Ascending aorta (tissue), 2 donors: ENCODE measurements at places on chromosomes 2 and 18.
A peak's percentile ranks its signal among the peaks of the same experiment; 100 is the strongest.

- peak; percentile 60 for DNase-seq
Measured at GRCh38 chr2:233385489-233386044, 31.3 kb downstream of the DGKD start.

DNA sequence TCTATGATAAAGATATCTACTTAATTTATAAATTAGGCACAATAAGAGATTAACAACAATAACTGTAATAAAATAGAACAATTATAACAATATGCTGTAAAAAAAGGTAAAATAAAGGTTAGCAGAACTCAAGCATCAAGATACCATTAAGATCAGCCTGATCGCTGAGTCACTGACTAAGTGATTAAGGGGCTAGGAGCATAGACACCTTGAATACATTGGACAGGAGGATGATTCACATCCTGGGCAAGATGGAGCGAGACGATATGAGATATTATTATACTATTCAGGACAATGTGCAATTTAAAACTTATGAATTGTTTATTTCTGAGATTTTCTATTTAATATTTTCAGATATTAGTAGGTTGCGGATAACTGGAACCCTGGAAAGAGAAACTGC is 1277.8 kb upstream of the ZEB2 start:
- no peak for DNase-seq

DNA sequence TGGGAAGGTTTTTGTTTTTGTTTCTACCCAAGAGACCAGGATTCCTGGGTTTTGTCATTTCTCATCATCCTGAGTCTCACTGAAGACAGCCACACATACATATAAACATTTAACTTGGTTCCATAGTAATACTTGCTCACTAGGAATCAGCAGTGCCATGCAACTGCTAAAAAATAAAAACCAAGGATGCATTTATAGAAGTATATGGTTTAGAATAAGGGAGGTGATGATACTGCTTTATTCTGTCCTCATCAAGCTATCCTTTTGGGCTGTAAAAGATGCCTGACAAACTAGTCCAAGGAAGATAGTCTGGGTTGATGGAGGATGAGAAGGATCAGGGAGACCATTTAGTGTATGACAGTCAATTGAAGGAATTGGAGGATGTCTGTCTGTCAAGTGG is 740 bp downstream of the SPATA3 start:
- DNase-seq = no peak

GRCh38 chr2:239092571-239093294 is 244.8 kb downstream of the TWIST2 start:
- no peak for DNase-seq

- DNase-seq = no peak
Measured at GRCh38 chr2:135905679-135906078, 29.4 kb upstream of the MCM6 start.

DNA sequence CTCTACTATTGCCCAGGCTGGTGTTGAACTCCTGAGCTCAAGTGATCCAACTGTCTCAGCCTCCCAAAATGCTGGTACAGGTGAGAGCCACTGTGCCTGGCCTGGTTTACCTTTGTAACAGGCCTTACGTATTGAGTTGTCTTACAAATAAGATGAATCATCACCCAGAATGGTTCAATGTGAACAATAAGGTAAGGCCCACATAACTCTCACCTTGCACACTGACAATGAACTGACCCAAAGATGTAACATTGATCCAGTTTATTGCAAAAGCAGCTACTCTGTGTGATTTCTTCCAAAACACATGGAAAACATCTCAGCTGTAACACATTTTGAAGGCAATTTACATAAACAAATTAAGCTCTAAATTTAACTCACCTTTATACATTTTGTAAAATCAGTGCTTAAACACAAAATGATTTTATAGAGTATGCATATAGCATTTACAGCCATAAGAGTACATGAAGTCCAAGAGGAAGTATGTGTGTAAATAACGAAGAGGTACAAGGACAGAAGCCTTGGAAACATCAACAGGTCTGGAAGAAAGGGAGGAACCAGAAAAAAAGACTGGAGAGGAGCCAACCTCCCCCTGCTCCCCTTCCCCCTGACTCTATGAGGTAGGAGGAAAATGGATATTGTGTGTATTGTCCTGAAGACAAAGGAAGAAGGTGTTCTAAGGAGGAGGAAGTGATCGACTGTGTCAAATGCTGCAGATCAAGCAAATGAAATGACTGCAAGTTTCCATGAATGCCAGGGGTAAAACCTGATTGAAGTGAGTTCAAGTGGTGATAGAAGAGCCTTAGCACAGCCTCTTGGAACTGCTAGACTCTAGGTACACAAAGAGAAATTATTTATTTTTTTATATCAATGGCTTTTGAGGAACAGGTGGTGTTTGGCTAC is 5.6 kb upstream of the WDFY1 start:
- no peak for DNase-seq

DNA sequence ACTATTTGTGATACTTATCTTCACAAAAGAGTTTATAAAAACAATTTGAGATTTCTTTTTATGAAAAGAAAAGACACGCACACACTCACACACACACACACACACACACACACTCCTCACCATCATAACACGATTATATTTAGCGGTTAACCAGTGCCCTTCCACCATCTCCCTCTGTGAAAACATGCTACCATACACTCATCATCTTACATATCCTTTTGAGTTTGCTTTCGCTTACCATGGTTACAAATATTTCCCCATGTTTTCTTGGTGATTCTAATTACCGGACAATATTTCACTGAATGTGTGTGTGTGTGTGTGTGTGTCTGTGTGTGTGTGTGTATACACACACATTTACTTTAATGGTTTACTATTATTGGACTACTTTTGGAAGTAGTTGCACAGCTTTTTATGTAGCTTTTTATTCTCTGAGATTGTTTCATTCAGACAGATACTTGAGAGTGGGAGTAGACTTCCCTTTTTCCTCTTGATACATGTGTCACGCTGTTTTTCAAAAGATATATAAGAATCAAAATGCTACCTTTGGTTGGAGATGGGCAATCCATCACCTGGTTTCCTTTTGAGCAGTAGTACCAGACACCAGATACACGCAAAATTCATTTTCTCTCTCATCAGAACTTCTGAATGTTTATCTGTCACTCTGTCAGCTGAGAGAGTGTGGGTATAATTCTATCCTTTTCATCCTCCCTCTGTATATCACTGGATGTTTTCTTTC is 138.1 kb downstream of the SETBP1 start:
- no peak for DNase-seq

GRCh38 chr2:20614201-20615067 is 36.5 kb downstream of the HS1BP3 start:
- peak; percentile 75 for DNase-seq

DNA sequence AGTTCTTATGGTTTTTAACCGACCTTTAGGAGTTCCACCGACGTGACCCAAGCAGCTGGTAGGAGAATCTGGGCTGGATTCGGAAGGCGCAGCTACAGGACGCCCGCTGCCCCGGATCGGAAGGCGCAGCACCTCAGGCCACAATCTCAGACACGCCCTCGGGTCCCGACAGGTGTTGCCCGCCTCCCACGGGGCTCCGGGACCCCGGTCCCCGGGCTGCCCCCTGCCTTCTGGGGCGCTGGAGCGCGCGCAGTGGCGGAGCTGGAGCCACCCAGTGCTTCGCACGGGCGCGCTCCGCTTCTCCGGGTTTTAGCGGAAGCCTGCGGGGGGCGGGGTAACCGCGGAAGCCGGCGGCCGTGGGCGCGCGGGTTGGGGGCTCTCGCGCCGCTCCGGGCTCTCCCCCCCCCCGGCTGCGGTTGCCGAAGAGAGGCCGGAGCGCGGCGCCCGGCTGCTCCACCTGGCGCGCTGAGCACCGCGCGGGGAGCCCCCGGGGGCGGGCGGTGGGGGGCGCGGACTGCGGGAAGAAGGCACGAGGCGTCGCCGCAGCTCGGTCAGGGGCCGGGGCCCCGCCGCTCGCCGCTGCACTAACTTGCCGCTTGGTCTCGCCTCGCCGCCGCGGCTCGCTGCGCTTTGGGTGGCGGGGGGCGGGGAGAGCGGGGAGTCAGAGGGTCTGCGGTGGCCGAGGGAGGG is 718.8 kb downstream of the DPP10 start:
- no peak for DNase-seq

DNA sequence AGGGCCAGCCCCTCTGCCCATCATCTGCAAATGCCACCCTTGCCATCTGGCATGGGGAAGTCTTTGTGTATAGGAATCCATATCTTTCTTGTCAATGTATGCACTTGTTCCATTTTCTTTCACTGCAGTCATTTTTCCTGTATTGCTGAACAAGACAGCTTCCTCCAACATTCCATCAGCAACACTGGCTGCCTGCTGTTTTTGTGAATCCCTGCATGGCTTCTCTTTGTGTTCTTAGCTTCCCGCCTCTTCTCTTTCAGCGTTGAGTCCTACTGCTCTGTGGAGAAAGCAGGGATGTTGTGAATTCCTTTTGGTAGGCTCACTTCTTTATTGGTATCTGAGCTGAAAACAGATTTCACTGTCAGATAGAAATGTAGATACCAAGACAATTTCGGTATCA is 150.0 kb downstream of the LPIN1 start:
- DNase-seq = no peak

- DNase-seq = no peak
Measured at GRCh38 chr2:20539776-20540586, 93.1 kb downstream of the RHOB start.

- DNase-seq = no peak
Measured at GRCh38 chr18:46716827-46717226, 40.0 kb downstream of the ST8SIA5 start.

DNA sequence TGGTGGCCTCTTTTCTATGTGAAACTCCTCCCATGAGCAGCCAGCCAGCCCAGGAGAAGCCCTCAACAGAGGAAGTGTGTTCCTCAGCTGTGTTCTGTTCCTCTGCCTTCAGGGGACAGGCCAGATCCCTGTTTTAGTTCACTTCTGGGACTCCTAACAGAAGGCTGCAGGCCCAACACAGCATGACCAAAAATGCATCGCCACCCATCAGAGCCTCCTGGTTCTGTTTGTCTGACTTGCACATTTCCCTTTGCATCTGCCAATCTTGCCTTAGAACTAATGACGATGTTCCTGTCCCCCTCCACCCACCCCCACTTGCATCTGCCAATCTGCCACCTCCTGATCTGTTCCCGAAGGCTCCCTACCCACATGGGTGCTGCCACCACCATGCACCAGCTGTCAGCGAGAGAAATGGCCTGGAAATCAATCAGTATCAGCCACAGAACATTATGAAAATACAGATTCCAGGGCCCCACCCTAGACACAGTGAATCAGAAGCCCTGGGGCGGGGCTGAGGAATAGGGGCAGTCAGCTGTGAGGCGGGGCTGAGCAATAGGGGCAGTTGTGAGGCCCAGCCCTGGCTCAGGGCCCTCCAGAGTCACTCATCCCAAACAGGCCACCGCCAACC is 51.0 kb downstream of the FAM168B start:
- peak; percentile 37 for DNase-seq

DNA sequence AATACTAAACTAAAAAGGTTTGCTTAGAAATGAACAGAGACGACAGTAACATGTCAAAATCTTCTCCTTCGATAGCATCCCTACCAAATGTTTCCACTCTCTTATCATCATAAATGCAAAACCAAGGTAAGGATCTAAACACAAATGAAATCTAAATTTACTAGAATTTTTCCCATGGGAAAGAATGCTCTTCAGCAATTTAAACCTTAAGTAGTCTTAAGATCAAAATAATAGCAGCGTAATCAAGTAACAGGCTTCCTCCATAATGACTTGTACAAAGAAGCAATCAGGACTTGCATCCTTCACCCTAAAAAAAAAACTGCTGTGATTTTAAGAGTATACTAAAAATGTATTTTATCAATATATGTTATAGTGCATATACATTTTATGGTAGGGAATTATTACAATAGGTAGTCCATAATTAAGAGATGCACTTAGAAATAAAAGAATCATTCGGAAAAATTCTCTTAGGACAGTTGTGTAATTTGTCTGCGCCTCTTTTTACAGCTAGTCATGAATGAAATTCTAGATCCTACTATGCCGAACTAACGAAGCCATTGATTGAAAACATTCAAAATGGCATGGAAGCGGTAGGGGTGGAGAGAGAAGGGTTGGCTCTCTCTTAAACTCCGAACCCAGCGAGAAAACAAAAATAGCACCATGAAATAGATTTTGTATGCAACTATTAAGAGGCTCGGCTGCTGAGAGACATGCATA is 1.3 kb downstream of the PGAP1 start:
- DNase-seq = no peak

DNA sequence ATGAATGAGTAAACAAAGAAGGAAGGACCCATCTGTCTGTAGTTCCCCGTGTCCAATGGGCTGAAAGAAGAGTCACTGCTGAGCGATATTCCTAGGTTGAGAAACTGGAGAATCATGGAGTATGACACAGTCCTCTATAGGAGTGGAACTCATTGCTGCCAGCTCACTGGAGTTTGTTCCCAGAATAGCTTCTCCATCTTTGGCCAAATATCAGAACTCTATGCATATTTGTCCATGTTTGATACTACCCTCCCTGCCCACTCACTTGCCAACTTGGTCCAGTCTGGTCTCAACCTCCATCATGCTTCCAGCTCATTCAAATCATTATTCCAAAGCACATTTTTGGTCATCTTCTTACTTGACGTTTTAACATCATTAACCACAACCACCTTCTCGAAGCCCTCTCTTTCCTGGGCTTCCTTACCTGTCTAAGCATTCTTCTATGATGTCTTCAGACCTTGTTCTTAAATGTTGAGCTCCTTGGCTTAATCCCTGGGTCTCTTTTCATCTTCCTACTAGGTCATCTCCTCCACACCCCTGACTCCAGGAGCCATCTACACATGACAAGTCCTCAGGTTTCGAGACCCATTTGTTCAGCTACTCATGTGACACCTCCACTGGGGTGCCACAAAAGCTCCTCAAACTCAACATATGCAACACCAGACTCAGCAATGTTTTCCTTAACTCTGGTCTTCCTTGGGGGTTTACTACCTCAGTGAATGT is 221.6 kb downstream of the MYCN start:
- no peak for DNase-seq

DNA sequence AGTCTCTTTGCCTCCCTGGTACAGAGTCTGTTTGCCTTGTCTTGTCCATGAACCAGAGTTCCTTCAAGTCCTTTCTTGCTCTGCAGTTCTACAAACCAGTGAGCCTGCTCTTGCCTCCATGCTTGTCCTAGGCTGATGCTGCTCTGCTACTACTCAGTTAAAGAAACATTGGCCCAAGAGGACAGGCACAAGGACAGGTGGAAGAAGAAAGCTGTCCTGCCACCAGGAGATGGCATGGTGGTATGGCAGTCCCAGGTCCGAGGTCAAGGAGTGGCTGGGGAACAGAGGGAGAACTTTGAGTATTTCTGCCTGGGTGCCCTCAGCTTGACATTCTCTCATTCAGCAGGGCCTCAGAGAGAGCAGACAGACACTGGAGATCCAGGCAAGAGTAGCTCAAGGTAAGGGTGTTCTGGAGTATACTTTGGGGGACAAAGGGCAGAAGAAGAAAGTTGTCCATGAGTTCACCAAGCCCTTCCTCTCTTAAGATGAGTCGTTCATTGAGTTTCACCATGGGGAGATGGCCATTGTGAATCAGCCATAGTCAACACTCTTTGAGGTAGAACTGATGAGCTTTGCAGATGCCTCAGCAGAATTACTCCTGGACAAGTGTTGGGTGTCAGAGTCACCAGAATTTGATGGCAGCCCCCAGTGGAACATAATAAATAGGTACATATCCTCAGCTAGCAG is 20.4 kb downstream of the TTC32 start:
- DNase-seq = no peak
